Stimulated activated CD4-positive, alpha-beta T cell treated with anti-CD3 and anti-CD28 coated beads, Interleukin-12 subunit alpha, Interleukin-12 subunit beta, amount 100 ng/mL, for 48 hours (primary cell): ENCODE measurements at places on chromosomes 3 and 15.

- no peak for DNase-seq
Measured at GRCh38 chr3:150607267-150608065, 4.3 kb downstream of the SELENOT start.

- DNase-seq = no peak
Measured at GRCh38 chr3:52857133-52857532, 22.3 kb upstream of the MUSTN1 start.

- no peak for DNase-seq
Measured at GRCh38 chr3:188220097-188220788, 66.3 kb downstream of the LPP start.

- no peak for DNase-seq
Measured at GRCh38 chr3:84439476-84439875, 519.3 kb upstream of the CADM2 start.

GRCh38 chr15:40435710-40436089, 5.1 kb upstream of the BAHD1 start:
- DNase-seq = no peak

DNA sequence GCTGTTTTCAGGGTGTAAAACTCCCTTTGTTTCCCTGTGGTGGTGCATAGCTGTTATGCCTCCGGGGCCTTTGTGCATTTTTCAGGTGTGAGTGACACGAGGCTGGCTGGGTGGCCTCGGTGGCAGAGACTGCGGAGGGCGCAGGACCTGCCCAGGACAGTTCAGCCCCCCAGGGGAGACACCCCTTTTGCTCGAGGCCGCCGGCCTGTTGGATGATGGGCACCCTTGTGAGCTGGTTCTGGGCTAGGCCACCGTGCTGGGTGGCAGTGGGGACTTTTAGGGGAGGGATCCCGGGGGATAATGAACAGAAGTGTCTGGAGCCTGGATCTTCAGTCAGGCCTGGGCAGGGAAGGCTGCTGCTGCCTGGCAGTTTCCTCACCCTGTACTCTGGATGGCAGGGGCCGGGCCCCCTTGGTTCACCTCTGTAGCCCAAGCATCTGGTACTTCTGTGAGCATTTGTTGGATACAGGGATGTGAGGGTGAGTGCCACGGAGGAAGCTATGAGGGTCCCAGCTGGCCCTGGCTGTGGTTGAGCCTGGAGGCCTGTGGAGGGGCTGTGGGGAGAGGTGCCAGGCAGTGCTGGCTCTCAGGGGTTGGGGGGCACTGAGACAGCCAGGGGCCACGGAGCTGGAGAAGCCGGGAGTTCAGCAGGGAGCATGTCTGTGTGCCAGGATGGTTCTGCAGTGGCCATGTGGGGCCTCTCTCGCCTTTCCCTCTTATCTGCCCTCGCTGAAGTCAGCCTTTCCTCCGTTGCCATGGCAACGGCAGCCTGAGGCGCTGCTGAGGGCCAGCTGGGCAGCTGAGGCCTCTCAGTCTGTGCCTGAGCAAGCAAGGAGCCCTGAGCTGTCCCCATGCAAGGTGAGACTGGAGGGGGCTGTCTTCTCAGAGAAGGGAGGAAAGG, 49.0 kb downstream of the KY start:
- DNase-seq = no peak

- no peak for DNase-seq
Measured at GRCh38 chr15:64865998-64866520, 24.3 kb downstream of the PLEKHO2 start.

- no peak for DNase-seq
Measured at GRCh38 chr3:182633186-182633585, 160.1 kb upstream of the ATP11B start.

DNA sequence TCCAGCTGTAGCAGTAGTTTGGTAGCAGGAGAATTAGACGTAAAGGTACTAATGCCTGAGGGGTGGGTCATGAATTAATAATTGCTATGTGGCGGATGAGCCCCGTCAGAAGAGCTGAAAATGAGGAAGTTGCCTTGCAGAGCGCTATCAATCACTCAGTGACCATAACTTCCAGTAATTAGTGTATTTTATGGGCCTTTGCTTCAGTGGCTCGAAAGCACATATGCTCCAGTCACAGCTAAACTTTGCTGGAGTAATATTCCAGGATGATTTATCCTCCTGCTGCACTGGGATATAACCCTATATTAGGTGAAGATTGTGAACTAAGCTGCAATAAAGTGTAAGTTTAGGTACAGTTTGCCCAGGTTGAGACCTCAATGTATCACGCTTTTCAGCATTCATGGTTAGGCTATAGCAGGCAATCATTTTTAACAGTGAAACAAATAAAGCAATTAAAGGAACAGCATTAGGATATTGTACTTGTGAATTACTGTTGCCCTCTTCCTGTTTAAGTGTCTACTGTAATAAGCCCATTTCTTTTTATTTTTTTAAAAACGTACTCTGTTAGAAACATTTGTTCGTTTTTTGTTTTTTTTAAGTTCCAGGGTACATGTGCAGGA, 104.6 kb upstream of the SKOR1 start:
- no peak for DNase-seq

- peak; percentile 15 for DNase-seq
Measured at GRCh38 chr15:55108858-55109518, 87.8 kb downstream of the RSL24D1 start.

DNA sequence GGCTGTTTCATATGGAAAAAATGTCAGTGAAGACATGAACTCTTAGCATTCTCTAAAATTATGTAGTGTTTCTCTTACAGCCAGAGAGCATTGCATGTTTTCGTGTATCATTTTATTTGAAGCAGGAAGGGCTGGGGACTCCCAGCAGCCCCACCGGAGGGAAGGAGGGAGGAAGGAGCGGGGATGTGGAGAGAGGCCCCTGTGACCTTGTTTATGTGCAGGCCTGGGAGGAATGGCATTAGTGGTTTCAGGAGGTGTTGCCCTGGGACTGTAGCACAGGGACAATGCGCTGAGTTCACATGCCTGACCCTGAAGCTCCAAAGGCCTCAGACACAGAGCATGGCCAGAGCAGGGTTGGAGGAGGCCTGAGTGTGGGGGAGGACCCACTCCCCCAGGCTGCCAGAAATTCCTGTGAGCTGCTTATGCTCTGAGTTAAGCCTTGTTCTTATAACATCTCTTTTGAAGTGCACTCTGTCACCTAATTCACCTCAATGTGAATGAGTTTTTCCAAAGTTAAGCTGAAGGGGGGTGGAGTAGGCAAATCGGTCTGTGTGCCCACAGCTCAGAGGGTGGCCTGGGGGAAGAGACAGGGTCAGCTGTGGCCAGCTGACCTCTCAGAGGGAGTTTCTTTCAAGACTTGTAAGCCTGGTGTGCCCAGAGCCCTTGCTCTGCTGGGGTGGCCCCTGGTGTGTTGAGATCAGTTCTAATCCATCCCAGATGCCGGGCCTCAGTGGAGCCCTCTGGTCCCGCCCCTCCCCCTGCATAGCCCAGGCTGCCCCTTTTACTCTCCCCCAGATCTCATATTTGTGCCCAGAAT, 3.9 kb upstream of the RNU6-1 start:
- DNase-seq = no peak
